ENCODE measurements at places on chromosomes 1 and 21.

- peak; percentile 53 for DNase-seq
Measured at GRCh38 chr21:21714426-21714825, 716.2 kb downstream of the NCAM2 start.

DNA sequence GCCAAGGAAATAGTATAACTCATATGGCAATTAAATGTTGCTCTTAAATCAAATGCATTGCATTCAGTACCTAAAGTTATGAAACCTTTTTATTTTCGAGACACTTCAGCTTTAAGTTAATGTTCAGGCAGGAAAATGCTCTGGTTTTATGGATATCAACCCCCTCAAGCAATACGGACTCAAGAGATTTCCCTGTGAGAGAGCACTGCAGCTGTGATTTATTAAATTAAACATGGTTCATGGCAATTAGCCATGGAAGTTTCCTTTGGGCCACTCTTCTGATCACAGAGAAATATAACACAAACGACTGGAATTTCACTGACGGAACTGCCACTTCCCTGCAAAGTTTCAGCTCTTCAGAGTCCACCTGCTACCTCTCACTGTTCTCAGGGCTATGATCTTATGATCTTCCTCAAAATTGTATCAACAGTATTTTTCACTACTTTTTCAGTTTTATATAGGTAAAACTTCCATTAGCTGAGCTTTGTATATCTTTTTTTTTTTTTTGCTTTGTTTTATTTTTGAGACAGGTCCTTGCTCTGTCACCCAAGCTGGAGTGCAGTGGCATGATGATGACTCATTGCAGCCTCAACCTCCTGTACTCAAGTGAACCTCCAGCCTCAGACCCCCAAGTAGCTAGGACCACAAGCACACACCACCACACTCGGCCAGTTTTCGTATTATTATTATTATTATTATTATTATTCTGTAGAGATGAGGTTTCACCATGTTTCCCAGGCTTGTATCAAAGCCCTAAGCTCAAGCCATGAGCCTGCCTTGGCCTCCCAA lies 923.1 kb upstream of the TMPRSS15 start:
- DNase-seq: no peak

DNA sequence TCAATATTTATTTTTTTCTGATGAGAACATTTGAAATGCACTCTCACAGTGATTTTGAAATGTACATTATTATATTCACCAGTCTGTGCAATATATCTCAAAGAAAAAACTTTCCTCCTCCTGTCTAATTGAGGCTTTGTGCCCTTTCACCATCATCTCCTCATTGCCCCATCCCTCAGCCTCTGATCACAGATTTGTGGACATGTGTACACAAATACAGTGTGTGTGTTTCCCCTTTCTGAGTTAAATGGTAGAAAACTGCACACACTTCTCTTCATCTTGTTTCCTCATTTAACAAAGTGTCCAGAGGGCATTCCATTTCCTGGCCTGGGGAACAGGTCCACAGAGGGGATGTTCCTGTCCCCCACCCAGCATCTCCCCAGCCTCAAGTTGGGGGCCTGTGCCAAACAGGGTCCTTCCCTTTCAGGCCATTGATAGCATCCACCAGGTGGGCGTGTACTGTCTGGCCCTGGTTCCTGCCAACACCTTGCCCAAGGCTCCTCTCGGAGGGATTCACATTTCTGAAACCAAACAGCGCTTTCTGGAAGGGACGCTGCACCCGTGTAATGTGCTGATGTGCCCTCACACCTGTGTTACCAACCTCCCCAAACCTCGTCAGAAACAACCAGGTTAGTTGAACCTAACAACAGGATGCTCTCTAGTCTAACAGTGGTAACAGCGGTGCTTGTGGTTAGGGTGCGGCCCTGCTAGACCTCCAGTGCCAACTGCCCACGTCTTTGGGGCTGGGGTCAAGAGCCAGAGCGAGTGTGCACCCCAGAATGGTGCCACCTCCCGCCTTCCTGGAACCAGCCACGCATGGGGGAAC lies 54.6 kb downstream of the S100B start:
- DNase-seq: no peak

DNA sequence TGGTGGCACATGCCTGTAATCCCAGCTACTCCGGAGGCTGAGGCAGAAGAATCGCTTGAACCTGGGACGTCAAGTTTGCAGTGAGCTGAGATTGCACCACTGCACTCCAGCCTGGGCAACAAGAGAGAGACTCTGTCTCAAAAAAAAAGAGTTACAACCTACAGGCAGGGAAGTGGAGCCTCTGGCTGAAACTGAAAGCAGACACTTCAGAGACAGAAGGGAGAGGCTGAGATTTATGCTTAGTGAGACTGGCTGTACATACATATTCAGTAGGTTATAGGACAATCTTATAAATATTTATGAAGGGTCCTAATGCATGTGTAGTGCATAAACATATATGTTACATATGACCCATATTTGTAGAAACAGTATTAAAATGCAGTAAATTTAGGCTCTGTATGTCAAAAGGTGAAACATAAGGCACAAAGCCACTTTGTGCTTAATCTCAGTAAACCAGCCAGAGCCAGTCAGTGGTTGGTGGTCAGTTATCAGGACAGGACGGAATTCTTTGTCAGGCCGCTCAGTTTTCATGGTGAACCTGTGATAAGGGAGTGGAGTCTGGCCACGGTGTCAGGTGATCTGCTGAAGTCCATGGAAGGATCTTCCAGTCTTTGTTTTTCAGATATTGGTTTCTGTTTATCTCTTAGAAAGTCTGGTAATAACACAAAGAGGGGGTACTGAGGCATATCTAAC lies 13.7 kb downstream of the RHEX start:
- no peak for DNase-seq

DNA sequence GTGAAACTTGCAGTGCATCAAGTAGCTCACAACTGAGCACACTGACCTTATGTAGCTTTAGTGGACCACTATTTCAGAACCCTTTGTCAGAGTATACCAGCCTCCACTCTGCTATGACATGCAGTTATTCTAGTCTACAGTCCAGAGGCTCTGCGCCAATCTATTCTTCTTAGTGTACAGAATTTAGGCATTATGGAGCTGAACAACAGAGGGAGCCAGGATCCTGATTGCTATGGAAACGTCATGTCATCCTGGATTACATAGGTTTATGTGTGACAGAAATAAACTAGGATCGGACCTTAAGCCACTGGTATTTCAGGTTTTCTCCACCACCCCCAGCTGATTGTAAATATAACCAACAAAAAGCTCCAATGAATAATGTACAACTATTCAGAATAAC lies 48.1 kb upstream of the EEIG2 start:
- DNase-seq: peak; percentile 22

Data from retinal pigment epithelial cell (primary cell).